Trophoblast cell (in vitro differentiated cells and primary cell): ENCODE measurements at places on chromosomes 6 and 20.
A peak's percentile ranks its signal among the peaks of the same experiment; 100 is the strongest.

DNA sequence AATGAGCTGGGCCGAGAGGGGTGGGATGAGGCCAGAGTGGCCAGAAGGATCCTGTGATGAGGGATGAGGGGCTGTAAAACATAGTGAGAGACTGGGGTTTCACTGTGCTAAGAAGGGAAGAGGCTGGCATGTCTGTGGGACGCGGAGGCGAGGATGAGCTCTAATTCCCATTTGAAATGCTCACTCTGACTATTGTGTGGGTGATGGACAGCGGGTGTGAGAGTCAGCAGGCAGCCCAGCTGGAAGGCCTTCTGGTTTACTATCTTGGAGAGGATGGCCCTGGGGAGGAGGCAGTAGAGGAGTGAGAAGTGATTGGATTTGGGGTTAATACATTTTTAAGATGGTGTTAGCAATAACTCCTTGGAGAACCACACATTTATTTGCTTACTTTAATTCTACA, 9.5 kb upstream of the MICA start:
- no peak overlapping the region for H3K4me3 ChIP-seq
- H3K27me3 ChIP-seq, result no peaks in the 10 kb centered on the region
- H3K36me3 ChIP-seq, result peaks cover 1% of the 10 kb centered on the region
- no peak for DNase-seq
- H3K27ac ChIP-seq, result no peak overlapping the region

- no peak for DNase-seq
- H3K36me3 ChIP-seq, result no peaks in the 10 kb centered on the region
- no peak overlapping the region for H3K4me3 ChIP-seq
- no peaks in the 10 kb centered on the region for H3K4me1 ChIP-seq
Measured at GRCh38 chr6:56868687-56869086, 86.2 kb upstream of the BEND6 start.

GRCh38 chr6:166408936-166409755, 26.4 kb upstream of the MPC1 start:
- no peaks in the 10 kb centered on the region for H3K27me3 ChIP-seq
- no peak overlapping the region for H3K4me3 ChIP-seq
- peaks cover 13% of the 10 kb centered on the region for H3K36me3 ChIP-seq
- no peak for DNase-seq
- H3K27ac ChIP-seq, result no peak overlapping the region

GRCh38 chr6:8080362-8081151, 16.4 kb upstream of the BLOC1S5 start:
- H3K4me3 ChIP-seq, result no peak overlapping the region
- no peaks in the 10 kb centered on the region for H3K27me3 ChIP-seq
- H3K4me1 ChIP-seq, result no peaks in the 10 kb centered on the region

- no peak overlapping the region for H3K27ac ChIP-seq
- no peaks in the 10 kb centered on the region for H3K4me1 ChIP-seq
- H3K27me3 ChIP-seq, result peaks cover 2% of the 10 kb centered on the region
- no peak overlapping the region for H3K4me3 ChIP-seq
- no peaks in the 10 kb centered on the region for H3K36me3 ChIP-seq
Measured at GRCh38 chr6:90078513-90079289, 184.4 kb downstream of the GJA10 start.

GRCh38 chr6:108361312-108361932, 66.6 kb downstream of the AFG1L start:
- peaks cover 3% of the 10 kb centered on the region for H3K36me3 ChIP-seq
- H3K4me3 ChIP-seq, result no peak overlapping the region
- no peak for DNase-seq

GRCh38 chr20:32610472-32611218, 25.5 kb upstream of the NOL4L start:
- no peaks in the 10 kb centered on the region for H3K36me3 ChIP-seq
- no peaks in the 10 kb centered on the region for H3K4me1 ChIP-seq
- no peak overlapping the region for H3K27ac ChIP-seq
- no peaks in the 10 kb centered on the region for H3K27me3 ChIP-seq
- no peak for DNase-seq

DNA sequence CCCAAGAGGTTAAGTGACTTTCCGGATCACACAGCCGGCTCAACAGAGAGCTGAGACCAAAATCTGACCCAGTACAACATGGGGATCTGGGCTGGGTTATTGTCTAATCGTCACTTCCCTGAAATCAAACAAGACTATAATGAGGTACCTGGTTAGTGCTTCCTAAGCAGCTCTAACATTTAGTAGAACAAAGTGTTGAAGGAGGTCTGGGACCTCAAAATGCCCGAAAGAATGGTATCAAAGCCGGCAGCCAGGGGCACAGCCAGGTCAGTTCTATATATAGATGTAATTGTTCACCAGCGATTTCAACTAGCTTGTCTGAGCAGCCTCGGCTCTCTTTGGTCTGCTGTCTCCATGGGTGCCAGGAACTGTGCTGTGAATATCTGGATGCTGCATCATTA, 245.5 kb upstream of the ECI2 start:
- peaks cover 11% of the 10 kb centered on the region for H3K4me1 ChIP-seq
- no peak overlapping the region for H3K4me3 ChIP-seq
- no peak for DNase-seq
- H3K27me3 ChIP-seq, result no peaks in the 10 kb centered on the region
- no peaks in the 10 kb centered on the region for H3K36me3 ChIP-seq

- no peaks in the 10 kb centered on the region for H3K36me3 ChIP-seq
- H3K27ac ChIP-seq, result no peak overlapping the region
- H3K27me3 ChIP-seq, result no peaks in the 10 kb centered on the region
- H3K4me3 ChIP-seq, result no peak overlapping the region
- peak; percentile 15 for DNase-seq
- no peaks in the 10 kb centered on the region for H3K4me1 ChIP-seq
Measured at GRCh38 chr6:145036848-145037567, 698.3 kb downstream of the EPM2A start.

- no peak for DNase-seq
- no peaks in the 10 kb centered on the region for H3K36me3 ChIP-seq
- H3K27me3 ChIP-seq, result no peaks in the 10 kb centered on the region
- no peak overlapping the region for H3K4me3 ChIP-seq
- no peaks in the 10 kb centered on the region for H3K4me1 ChIP-seq
- H3K27ac ChIP-seq, result no peak overlapping the region
Measured at GRCh38 chr6:134675110-134676054, 274.5 kb downstream of the ALDH8A1 start.

DNA sequence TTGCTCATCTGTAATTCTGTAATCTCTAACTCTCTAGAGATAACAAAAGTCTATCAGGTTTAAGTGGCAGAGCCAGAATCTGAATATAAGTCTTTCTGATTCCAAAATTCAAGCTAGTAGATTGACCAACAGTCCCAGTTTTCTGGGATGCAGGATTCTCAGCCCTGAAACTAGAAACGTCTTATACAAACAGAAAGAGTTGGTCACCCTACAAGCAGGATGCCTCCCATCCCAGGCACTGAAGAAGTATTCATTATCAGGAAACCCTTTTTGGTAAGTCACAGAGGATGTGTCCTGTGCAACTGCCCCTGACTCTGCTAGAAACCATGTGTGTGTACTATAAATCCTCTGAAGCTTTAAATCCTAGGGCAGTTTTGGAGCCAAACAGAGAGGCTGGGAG, 135.0 kb downstream of the CARMIL1 start:
- no peaks in the 10 kb centered on the region for H3K36me3 ChIP-seq
- no peak overlapping the region for H3K27ac ChIP-seq
- H3K4me3 ChIP-seq, result no peak overlapping the region
- H3K4me1 ChIP-seq, result no peaks in the 10 kb centered on the region

DNA sequence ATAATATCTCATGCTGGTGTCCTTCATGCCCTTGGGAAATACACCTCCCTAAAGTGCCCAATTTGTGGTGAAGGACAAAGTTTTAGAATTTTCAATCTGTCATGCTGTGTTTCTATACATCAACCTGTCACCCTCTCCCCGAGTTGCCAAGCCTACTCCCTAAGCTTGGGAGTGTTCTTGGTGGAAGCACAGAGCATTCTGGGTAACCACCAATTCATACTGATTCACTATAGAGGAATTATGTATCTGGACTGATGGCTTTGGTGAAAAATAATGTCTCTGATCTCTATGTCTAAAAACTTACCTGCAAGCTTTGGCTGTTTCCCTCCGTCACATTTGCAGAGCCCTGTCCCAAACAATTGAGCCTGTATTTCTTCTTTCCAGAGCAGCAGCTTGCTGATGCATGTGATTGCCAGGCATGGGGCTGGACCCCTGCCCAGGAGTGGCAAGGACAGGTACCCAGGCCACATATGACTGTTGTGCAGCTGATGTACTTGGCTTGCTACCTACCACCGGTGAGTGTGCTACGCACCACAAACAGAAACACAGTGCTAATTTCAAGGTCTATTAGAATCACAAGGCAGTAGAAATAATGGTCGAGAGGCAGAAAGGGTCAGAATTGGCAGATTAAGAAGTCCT, 202.8 kb upstream of the CITED2 start:
- H3K27ac ChIP-seq, result peak overlapping the region; percentile 45
- no peaks in the 10 kb centered on the region for H3K4me1 ChIP-seq
- H3K36me3 ChIP-seq, result no peaks in the 10 kb centered on the region
- DNase-seq, result no peak

DNA sequence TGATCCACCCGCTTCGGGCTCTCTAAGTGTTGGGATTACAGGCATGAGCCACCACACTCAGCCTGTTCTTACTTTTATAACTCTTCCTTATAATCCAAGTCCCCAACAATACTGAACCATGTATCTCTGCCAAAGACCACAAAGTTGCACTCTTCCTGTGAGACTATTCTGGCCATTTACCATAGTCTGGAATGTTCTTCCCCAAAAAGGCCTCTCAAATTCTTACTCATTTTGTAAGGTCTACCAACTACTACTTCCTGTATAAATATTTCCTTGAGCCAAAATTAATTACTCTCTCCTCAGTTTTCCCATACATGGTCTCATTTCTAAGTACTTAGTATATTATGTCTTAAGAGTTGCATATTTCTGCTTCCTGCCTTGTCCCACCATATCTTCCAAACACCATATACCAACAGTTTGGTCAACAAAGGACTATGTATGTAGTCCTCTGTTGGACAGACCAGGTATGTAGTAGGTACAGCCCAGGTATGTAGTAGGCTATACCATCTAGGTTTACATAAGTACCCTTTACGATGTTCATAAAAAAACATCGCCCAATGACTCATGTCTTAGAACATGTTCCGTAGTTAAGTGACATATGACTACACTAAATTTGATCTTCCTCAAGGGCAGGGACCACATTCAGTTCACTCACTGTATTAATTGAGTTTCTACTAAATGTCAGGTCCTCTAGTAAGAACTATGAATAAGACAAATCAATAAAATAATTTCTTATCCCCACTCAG, 22.0 kb downstream of the RANBP9 start:
- no peaks in the 10 kb centered on the region for H3K4me1 ChIP-seq
- no peak overlapping the region for H3K27ac ChIP-seq
- no peak overlapping the region for H3K4me3 ChIP-seq
- peaks cover 2% of the 10 kb centered on the region for H3K36me3 ChIP-seq

DNA sequence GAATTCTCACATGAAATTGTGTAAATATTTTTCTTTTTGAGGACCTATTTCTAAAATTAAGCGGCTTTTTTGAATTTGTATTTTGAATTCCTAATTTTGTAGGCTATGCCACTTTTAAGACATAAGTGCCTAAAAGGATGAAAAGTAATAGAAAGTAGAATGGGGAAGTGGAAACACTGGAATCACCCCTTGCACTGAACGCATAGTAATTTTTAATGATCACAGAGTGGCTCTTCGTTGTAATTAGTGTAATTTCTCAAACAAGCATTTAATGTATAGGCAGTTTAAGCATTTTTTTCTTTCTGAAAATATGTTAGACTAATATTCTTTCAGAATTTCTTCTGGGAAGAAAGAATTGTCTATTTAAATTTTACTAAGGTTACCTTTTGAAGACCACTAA, 73.2 kb downstream of the ARID1B start:
- H3K27me3 ChIP-seq, result no peaks in the 10 kb centered on the region
- no peaks in the 10 kb centered on the region for H3K36me3 ChIP-seq
- no peak overlapping the region for H3K4me3 ChIP-seq
- DNase-seq, result no peak

DNA sequence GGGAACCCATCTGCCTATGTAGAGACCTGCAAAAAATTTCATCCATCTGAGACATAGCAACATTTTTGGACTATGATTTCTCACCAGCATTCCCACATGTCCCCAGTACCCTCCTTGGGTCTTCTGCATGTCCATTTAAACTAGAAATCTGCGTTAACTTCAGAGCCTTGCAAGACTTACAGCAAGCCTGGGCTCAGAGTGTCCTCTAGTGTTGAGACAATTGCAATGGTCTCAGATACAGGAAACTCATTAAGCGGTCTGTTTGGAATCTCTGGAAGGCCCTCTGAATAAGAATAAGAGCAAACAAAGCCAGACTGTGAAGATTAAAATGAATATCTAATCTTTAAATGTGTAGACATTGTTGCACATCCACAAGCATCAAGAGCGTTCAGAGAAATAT, 20.5 kb upstream of the PI3 start:
- H3K4me3 ChIP-seq, result no peak overlapping the region
- H3K27ac ChIP-seq, result no peak overlapping the region
- no peaks in the 10 kb centered on the region for H3K36me3 ChIP-seq
- no peak for DNase-seq

DNA sequence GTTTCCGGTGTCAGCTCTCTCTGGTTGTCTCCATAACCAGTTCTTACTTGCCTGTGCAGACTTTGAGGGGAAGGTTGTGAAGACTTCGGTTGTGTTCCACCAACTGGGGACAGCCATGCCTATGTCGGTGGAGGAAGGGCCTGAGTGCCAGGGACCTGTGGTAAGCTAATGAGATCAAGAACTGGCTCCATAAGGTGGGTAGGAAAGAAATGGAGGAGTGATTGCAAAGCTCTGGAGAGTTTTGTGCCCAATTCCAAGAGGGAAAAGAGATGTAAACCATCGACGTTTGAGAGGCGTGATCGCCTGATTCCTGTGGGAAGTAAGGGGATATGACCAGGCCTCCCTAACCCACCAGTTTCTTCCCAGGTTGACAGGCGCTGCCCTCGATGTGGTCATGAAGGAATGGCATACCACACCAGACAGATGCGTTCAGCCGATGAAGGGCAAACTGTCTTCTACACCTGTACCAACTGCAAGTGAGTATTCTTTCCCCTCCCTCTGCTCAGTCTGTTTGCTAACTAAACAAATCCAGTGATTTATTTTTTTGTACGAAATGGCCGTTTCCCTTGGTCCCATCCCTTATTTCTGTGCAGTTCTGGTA, 893 bp downstream of the POLR1H start:
- no peak overlapping the region for H3K27ac ChIP-seq
- H3K27me3 ChIP-seq, result no peaks in the 10 kb centered on the region
- DNase-seq, result no peak
- peaks cover 8% of the 10 kb centered on the region for H3K4me1 ChIP-seq
- peak overlapping the region; percentile 80 for H3K4me3 ChIP-seq

- no peaks in the 10 kb centered on the region for H3K27me3 ChIP-seq
- no peak for DNase-seq
- H3K27ac ChIP-seq, result no peak overlapping the region
- no peaks in the 10 kb centered on the region for H3K4me1 ChIP-seq
Measured at GRCh38 chr6:36735110-36736071, 37.8 kb downstream of the RAB44 start.
